ENCODE measurements at places on chromosomes 11 and 22. TPM values are rescaled to one million over a fixed set of nuclear protein-coding genes. Genes with fewer than 3 reads are reported as not detected.

The TSGA10IP gene
- polyA plus RNA-seq = not detected

The PGR gene
- polyA plus RNA-seq = under 0.01 TPM

The SMTNL1 gene
- polyA plus RNA-seq = 0.58 TPM

The TEX54 gene
- polyA plus RNA-seq = 0.76 TPM

The ZNF280A gene
- not detected for polyA plus RNA-seq

The MIOX gene
- 0.60 TPM for polyA plus RNA-seq

The OR52E8 gene
- not detected for polyA plus RNA-seq

The CACNA1I gene
- 0.04 TPM for polyA plus RNA-seq

The PTPN5 gene
- polyA plus RNA-seq = 1.2 TPM

The NTM gene
- polyA plus RNA-seq = 17.2 TPM

The IGLL5 gene
- 0.16 TPM for polyA plus RNA-seq

The CABP4 gene
- 0.90 TPM for polyA plus RNA-seq
